Stimulated activated CD4-positive, alpha-beta T cell treated with anti-CD3 and anti-CD28 coated beads, Interleukin-12 subunit alpha, Interleukin-12 subunit beta, amount 100 ng/mL, for 48 hours (primary cell): ENCODE measurements at places on chromosomes 1 and 21.

DNA sequence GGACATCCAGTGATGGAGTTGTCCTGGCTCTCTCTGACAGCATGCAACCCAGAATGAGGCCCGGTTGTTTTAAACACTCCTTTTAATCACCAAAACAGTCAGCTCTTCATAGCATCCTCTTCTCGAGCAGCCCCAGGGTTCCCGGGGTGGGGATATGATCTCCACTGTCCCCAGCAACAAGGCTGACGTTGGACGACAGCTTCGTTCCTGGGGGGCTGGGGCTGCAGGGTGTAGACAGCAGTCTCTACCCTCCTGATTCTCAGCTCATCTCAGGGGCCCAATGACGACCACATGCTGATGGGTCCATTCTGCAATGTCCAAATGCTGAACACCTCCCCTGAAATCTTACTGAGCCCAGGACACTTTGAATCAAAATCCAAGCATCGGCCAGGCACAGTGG, 27.0 kb downstream of the TRIM11 start:
- DNase-seq, result no peak

DNA sequence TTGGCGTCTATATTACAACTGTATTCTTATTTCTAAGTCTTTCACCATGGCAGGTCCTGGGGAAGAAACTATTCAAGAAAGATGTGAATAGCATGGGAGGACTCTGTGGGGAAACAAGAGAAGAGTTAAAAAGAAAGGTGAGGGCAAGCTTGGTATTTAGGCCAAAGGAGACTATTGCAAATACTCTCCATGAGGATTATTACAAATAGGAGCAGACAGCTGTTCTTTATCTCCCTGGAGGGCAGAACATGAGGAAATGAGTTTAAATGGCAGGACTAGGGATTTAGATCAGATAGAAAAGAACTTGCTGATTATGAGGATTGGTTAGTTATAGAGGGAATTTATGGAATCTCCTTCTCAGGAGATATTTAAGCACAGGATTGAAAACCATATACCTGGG, 186.8 kb downstream of the CDC7 start:
- no peak for DNase-seq

DNA sequence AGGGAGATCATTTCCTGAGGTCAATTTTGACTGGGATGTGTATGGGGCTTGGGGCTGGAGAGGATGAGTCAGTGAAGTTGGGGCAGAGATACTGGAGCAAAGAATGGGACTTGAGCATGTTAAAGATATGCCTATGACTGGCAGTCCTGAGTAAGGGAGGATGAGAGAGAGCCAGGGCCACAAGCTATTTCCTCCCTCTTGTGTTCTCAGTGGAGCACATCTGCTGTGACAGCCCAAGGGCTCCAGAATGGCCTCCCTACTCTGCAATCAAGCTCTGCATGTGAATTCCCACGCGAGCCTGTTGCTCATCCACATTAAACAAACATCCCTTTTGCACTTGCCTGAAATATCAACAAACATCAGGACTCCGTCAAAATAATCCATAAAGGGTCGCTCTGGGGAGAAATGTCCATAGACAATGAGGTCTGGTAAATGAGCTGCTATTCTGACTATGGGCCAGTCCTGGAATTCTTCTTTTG, 9.2 kb downstream of the ADCY10 start:
- no peak for DNase-seq

DNA sequence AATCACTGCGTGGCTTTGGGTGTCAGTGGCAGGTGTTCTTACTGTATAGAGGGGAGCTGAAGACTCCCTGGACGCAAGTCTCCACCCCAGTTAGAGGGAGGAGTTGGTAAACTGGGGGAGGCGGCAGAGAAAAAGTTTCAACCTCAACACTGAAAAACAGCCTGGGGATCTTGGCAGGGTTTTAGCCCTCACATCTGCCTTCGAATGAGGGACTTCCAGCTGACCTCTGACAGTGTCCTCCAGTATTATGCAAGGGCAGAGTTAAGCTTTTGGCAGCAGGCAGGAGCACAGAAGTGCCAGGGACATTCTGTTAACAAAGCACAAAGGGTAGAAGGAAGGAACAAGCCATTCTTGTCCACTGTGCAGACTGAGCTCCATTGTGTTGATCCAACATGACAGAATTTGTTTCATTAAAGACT, 41.2 kb upstream of the RAB4A start:
- DNase-seq, result no peak

GRCh38 chr21:31885146-31885545, 12.3 kb downstream of the HUNK start:
- no peak for DNase-seq

GRCh38 chr1:115341948-115342347, 3.9 kb upstream of the NGF start:
- no peak for DNase-seq
